Activated CD4-positive, CD25-positive, alpha-beta regulatory T cell treated with anti-CD3 and anti-CD28 coated beads, Interleukin-2, amount 50 U/mL, for 16 hours (primary cell): ENCODE measurements at places on chromosomes 3 and 15.

GRCh38 chr15:36594556-36595090, 15.2 kb downstream of the CDIN1 start:
- DNase-seq, result no peak

GRCh38 chr3:158402590-158402989, 168.4 kb upstream of the MLF1 start:
- no peak for DNase-seq

GRCh38 chr3:184554461-184554860, 7.1 kb upstream of the EPHB3 start:
- no peak for DNase-seq

GRCh38 chr3:11625376-11626083, 18.2 kb downstream of the VGLL4 start:
- DNase-seq, result no peak

- DNase-seq, result no peak
Measured at GRCh38 chr3:100437721-100438622, 36.6 kb downstream of the LNP1 start.

GRCh38 chr3:133733226-133733625, 13.0 kb upstream of the TF start:
- no peak for DNase-seq
